Sciatic nerve (tissue), 2 donors: ENCODE measurements at places on chromosomes 12 and 14.

DNA sequence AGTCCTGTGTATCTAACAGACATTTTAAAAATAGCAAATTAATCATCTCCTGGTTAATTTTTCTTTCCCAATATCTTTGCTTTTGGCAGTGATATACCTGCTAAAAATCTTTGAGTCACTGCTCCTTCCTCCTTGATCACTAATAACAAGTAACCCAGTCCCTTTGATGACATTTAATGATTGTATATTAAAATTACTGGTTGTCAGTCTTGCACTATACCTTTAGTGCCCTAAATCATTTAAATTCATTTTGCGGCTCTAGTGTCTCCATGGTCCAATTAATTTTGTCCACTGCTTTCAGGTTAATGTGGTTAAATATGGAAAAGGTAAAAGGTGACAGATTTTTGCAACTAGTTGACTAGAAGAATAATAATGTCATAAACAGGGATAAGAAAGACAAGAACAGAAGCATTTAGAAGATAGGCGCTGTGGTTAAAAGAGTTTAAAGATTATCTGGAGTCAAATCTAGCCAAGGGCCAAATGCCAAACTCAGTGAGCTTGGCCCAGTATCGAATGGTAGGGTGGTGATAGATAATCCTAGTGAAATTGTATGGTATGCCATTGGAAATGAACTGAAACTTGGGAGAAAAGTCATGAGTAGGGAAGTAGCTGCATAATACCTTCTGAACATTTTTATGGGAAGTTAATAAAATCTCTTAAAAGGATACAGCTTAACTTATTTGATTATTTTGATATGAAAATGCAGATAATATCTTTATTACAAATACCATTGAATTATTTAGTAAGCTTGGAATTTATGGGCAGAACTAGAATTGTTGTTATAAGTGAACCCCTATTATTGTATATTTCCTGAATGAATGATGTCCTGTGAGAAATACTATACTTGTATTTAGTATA, 115.0 kb downstream of the PCNX1 start:
- DNase-seq: no peak

DNA sequence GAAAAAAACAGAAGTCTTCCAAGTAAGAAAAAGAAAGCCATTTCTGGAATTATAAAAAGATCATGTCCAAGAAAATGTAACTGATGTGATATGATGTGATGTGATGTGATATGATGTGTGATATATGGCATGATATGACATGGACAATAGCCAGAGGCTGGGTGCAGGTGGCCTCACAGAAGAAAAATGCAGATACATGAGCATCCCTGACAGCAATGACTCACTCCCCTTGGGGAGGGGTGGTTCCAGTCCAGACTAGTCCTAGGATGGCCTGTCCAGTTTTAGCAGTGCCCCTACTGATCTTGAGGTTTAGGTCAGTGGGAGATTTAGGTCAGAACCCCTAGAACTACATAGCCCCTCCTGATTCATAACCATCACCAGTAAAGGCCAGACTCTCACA, 3.5 kb upstream of the RHOJ start:
- no peak for DNase-seq

- DNase-seq: peak; percentile 8
Measured at GRCh38 chr14:105123064-105123665, 45.4 kb downstream of the JAG2 start.

DNA sequence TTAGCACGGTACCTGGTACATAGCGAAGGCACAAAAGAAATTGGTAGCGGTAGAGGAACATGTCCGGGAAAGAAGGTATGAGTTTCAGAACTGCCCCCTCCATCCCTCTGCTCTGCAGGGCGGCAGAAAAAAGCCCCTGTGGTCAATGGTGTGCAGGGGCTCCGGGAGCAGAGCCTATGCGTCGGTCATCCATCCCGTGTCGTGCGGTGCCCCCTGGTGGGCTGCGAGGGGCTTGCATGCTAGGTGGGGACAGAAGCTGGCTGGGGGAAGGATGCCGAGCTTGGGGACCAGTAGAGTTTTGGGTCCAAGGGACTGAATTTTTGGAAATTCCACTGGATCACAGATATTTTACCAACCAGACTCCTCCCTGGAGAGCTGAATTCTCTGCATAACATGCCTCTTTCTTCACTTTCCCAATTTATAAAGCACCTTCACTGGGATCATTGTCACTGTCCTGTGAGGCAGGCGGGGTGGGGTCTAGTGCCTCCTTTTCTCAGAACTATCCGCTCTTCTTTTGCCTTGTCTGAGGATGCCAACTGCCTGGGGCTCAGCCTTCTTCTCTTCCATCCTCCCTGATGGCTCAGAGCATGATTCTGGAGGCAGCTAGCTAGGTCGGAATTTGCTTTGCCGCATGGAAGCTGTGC, 148.7 kb downstream of the SMOC1 start:
- peak; percentile 88 for DNase-seq

DNA sequence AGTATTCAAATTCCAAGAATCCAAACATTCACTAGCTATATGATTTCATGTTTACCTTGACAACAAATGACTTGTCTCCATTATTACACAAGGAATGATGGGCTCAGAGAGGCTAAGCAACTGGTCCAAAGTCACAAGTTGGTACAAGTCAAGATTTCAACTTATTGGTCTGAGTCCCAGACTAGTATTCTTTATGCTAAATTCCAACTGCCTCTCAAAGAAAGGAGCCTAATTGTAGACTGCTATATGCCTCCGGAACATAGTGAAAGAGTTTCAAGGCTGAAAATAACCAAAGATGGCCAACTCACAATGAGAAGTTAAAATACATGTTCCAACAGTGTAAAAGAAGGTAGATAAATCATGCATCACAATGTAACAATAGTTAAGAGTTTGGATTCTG, 7.5 kb downstream of the BTG1 start:
- no peak for DNase-seq

DNA sequence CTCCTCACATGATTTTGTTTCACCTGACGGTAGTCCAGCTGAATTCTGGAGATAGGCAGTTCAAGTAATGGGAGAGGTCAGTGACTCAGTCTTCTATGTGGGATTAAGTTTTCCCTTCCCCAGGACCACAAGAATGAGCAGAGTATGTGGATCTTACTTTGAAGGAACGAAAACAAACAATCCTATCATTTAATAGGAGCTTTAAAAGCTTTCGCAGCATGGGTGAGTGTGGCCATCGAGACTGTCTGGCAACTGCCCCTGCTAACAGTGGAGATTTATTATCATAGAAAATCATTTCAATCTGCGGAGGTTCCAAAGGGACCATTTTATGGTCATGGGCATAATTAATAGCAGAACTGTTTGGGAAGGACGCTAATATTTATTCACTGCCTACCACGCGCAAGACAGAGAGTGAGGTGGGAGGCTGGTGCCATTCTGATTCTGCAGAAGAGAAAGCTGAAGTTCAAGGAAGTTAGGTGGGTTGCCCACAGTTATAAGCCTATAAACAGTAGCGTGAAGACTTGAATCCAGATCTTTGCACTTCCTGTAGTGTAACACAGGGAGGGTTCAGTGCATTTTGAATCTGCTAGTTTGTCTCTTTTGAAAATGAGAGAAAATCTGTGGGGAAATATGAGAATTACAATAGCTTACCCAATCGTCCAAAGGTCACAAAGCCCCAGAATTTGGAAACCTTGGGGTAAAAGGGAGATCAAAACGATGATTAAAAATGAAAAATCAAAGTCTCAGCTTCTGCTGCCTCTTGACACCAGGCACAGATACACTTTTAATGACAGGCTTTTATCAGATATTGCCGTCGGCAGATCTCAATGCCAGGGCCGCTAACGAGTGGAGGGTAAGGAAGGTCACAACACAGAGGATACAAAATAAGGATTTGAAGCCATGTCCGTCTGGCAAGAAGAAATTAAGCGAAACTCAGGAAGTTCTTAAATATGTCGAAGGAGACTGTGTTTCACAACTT, 209.6 kb downstream of the CRADD start:
- no peak for DNase-seq

GRCh38 chr14:73728717-73729330, 14.6 kb upstream of the PNMA1 start:
- peak; percentile 94 for DNase-seq

DNA sequence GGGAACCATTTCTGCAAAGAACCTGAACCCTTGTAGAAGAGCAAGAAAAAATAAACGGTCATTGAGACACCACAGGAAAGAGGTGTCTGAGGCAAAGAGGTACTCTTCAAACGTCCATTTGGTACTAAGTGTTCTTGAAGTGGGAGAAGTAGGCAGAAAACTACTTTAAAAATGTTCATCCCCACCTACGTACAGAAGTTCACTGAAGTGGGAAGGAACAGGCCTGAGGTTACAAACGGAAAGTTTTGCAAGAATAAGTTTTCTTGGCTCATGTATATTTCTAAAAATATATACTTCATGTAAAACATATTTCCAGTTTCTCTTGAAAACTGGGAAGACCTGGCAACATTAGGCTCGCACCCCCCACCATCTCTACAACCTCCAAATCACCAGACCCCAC, 61.2 kb downstream of the STXBP6 start:
- no peak for DNase-seq

- no peak for DNase-seq
Measured at GRCh38 chr14:24382064-24382371, 14.0 kb downstream of the NFATC4 start.

GRCh38 chr14:36625436-36625835, 36.2 kb upstream of the PAX9 start:
- DNase-seq: no peak

- DNase-seq: no peak
Measured at GRCh38 chr12:131863711-131864396, 30.6 kb upstream of the ULK1 start.

- DNase-seq: no peak
Measured at GRCh38 chr12:49554266-49554665, 13.7 kb downstream of the MCRS1 start.

DNA sequence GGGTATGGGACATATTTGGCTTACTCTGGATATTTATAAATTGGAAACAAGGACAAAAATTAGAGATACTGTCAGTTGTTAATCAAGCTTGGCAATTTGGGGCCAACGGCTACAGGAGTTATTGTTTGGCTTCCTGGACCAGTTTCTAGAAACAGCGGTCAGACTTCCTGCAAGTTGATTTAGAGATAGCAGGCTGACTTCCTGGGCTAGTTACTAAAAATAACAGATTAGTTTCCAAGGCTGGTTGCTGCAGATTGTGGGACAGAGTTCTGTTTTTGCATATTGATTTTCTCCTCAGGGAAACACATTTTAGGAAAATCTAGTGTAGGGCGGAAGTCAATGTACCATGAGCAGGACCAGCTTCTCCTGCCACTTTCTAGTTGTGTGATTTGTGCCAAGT, 144.0 kb upstream of the TMPO start:
- no peak for DNase-seq

GRCh38 chr14:103199124-103199523, 75.9 kb downstream of the TNFAIP2 start:
- peak; percentile 54 for DNase-seq

- no peak for DNase-seq
Measured at GRCh38 chr14:57749267-57749666, 116.6 kb downstream of the SLC35F4 start.

DNA sequence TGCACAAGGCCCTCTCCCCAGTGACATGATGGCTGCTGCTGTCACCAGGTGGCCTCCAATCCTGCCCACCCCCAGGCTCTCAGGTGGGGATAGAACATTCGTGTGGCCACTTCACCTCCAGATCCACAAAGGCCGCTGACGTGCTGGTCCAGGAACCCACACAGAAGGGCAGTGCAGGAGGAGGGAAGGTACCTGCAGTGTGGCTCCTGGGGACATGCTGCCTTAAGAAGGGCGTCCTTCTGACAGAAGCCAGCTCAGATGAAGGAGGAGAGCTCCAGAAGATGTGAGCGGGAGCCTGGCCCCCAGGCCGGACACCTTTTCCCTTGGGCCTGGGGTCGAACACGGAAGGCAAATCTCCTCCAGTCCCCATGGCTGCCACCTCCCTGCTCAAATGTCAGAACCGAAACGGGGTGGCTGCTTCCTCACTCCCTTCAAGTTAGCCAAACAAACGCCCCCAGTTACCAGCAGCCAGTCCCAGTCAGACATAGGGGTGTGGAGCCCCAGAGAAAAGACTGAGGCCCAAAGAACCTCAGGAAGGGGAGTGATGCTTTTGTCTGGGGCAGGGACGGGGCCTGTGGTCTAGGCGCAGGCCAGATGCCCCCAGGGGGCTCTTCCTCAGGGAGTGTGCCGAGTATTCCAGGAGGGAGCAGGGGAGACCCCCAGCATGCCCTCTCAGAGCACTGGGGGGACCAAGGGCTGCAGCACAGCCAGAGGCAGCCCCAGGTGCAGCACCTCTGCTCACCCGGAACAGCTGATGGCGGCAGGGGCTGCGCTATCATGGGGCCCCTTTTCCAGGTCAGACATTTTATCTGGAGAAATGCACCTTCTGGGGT, 155.9 kb downstream of the CALM1 start:
- DNase-seq: no peak

- no peak for DNase-seq
Measured at GRCh38 chr14:54715811-54716210, 148.9 kb downstream of the SAMD4A start.

- DNase-seq: no peak
Measured at GRCh38 chr12:857611-858010, 91.9 kb downstream of the RAD52 start.

GRCh38 chr12:24252602-24253001, 303.1 kb upstream of the SOX5 start:
- DNase-seq: no peak

GRCh38 chr12:77754086-77754485, 76.6 kb upstream of the NAV3 start:
- no peak for DNase-seq

DNA sequence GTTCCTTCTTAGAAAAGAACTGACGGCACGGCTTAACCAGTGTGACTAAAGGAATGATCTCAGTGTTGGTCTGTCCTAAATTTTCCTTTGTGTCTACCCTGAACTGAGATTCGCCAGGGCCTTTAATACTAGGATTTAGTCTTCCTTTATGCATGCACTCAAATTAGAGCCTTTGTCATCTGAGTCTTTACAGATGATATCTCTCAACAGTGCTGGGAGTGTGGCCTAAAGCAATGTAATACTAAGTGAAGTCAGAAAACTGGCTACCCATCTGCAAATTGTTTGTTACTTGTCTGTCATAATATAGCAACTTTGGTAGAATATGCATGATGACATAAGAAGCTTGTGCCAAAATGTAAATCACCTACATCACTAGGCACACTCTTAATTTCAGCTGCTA, 95.4 kb downstream of the PTPRO start:
- no peak for DNase-seq

DNA sequence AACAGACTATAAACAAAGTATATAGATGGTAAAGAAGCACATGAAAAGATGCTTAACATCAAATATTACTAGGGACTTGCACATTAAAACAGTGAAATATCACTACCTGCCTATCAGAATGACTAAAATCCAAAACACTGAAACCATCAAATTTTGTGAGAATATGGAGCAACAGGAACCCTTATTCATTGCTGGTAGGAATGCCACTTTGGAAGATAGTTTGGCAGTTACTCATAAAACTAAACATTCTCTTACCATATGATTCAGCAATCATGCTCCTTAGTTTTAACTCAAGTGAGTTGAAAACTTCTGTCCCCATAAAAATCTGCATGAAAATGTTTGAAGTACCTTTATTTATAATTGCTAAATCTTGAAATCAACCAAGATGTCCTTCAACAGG, 297.6 kb downstream of the DAD1 start:
- DNase-seq: no peak

- DNase-seq: no peak
Measured at GRCh38 chr12:54026640-54027441, 1.4 kb upstream of the HOXC6 start.
